Stimulated activated naive CD4-positive, alpha-beta T cell treated with Interleukin-2 at 50 U/mL for 16 hours (primary cell): ENCODE measurements at places on chromosomes 11 and 22.

GRCh38 chr11:59659981-59660380 is 8.9 kb downstream of the PATL1 start:
- DNase-seq, result no peak

DNA sequence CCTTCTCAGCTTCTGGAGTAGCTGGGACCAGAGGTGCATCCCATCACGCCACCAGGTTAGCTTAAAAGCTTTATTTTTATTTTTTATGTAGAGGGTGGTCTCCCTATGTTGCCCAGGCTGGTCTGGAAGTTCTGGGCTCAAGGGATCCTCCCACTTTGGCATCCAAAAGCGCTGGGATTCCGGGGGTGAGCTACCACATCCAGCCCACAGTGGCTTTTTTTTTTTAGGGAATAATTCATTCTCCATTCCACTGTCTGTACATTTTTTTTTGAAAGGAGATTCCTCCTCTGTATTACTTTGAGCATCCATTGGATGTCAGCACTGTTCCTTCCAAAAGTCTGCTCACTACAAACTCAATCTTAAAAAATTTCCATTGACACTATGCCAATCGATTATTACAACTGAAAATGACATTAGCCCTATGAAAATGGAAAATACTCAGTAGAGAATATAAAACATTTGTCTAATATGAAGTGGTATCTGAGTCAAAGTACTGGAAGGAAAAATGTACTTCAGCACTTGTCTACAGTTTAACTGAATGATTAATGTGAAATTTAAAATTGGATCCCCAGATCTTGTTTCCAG is 1.3 kb upstream of the LPXN start:
- DNase-seq, result no peak

GRCh38 chr11:120102050-120102863 is 35.7 kb downstream of the TRIM29 start:
- no peak for DNase-seq

DNA sequence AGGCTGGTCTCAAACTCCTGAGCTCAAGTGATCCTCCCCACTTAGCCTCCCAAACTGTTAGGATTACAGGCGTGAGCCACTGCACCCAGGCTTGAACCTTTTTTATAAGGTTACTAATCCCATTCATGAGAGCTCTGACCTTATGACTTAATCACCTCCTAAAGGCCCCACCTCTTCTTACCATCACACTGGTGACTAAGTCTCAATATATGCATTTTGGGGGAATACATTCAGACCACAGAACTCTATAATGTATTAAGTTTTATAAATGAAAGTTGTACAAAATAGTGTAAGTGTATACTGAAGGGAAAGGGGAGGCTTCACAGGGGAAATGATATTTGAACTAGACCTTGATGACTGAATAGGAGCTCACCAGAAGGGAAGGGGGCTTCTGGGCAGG is 28.4 kb upstream of the RBFOX2 start:
- no peak for DNase-seq

GRCh38 chr11:20156876-20157613 is 3.2 kb downstream of the DBX1 start:
- DNase-seq, result no peak

- DNase-seq, result no peak
These were observed 93.2 kb upstream of the LMO1 start for GRCh38 chr11:8356721-8357504.
